ENCODE measurements at places on chromosomes 7 and 10.

DNA sequence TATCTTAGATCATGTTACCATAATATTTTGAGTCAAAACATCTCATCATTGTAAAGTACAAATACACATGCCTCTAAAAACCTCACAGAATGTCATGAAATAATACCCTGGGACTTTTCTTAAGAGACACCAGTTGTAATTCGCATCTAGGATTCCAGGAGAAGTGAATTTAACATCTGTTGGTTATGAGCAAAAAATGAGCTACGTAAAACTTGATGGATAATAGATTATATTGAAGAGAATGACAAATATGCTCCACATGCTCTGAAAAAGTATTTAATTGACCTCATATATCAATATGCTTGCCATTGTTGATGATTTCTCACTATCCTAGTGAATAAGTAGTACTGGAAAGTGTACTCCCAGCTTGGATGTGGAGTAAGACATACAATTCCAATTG lies 227.0 kb downstream of the BBS9 start:
- H3K27me3 ChIP-seq: no peaks in the 10 kb centered on the region
- H3K27ac ChIP-seq: no peak overlapping the region
- H3K4me1 ChIP-seq: no peaks in the 10 kb centered on the region
- no peak overlapping the region for H3K4me3 ChIP-seq

DNA sequence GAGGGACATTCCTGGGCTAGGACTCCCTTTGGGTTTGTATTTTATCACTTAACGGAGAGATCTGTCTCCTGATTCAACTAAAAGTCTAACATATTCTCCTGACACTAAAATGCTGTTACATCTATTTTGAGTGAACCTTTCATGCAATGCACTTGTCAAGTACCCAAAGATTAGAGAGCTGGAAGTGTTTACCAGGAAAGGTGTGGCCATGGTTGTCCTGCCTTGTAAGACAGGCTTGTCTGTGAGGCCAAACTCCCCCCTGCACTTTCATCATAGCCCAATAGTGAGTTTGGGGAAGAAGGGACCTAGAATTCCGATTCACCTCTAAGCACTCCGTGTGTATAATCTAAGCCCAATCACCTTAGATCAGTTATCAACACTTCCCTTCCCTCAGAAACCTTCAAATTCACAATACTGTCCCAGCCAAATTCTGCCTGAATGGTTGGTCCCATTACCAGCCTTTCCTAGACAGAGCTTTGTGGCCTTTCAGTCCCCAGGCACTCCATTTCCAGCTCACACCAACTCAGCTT lies 162.6 kb upstream of the NAMPT start:
- no peaks in the 10 kb centered on the region for H3K4me1 ChIP-seq
- no peak overlapping the region for H3K27ac ChIP-seq
- H3K36me3 ChIP-seq: no peaks in the 10 kb centered on the region
- H3K27me3 ChIP-seq: peaks cover 15% of the 10 kb centered on the region

- no peak overlapping the region for H3K4me3 ChIP-seq
- no peaks in the 10 kb centered on the region for H3K36me3 ChIP-seq
- no peaks in the 10 kb centered on the region for H3K4me1 ChIP-seq
Measured at GRCh38 chr7:31091924-31092434, 39.9 kb downstream of the ADCYAP1R1 start.

DNA sequence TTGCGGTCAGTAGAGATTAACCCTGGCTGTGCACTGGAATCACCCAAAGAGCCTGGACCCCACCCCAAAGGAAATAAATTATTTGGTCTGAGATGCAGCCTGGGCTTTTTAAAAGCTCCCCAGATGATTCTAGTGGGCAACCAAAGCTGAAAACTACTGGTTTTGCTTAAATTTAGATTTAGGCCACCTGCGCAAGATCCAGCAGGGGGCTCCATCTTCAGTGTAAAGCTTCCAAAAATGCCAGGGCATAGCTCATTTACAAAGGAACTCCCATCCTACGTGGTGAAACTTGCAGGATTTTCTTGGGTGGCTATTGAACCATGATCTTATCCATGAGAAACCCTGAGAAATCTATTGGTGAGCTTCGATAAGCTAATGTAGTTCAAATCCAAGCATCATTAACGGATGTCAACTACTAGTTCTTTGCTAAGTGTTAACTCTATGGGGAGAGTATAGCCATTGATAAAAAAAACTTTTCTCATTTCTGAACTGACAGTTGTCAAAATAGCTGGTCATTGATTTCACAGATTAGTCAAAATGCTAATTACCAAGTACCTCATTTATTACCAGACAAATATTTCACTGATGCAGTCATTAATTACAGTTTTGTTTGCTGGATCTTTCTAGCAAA lies 315.3 kb downstream of the LHFPL3 start:
- H3K36me3 ChIP-seq: no peaks in the 10 kb centered on the region
- no peak overlapping the region for H3K27ac ChIP-seq
- H3K27me3 ChIP-seq: peaks cover 57% of the 10 kb centered on the region
- no peaks in the 10 kb centered on the region for H3K4me1 ChIP-seq

- DNase-seq: no peak
- no peaks in the 10 kb centered on the region for H3K4me1 ChIP-seq
- no peaks in the 10 kb centered on the region for H3K27me3 ChIP-seq
- no peak overlapping the region for H3K4me3 ChIP-seq
- H3K36me3 ChIP-seq: no peaks in the 10 kb centered on the region
- no peak overlapping the region for H3K27ac ChIP-seq
Measured at GRCh38 chr7:15674586-15674985, 11.9 kb downstream of the MEOX2 start.

GRCh38 chr10:104032144-104032775 lies 53.4 kb downstream of the COL17A1 start:
- peaks cover 4% of the 10 kb centered on the region for H3K36me3 ChIP-seq
- H3K4me3 ChIP-seq: no peak overlapping the region
- no peak for DNase-seq
- no peaks in the 10 kb centered on the region for H3K27me3 ChIP-seq
- H3K27ac ChIP-seq: no peak overlapping the region

- no peak for DNase-seq
- H3K36me3 ChIP-seq: peaks cover 14% of the 10 kb centered on the region
- H3K27me3 ChIP-seq: no peaks in the 10 kb centered on the region
- H3K4me1 ChIP-seq: peaks cover 7% of the 10 kb centered on the region
- no peak overlapping the region for H3K4me3 ChIP-seq
Measured at GRCh38 chr7:152185558-152185957, 160.1 kb downstream of the GALNT11 start.

GRCh38 chr7:50556247-50556991 lies 8.8 kb downstream of the DDC start:
- peaks cover 67% of the 10 kb centered on the region for H3K27me3 ChIP-seq
- no peak for DNase-seq
- H3K4me3 ChIP-seq: no peak overlapping the region
- H3K27ac ChIP-seq: no peak overlapping the region
- no peaks in the 10 kb centered on the region for H3K36me3 ChIP-seq
- H3K4me1 ChIP-seq: no peaks in the 10 kb centered on the region

DNA sequence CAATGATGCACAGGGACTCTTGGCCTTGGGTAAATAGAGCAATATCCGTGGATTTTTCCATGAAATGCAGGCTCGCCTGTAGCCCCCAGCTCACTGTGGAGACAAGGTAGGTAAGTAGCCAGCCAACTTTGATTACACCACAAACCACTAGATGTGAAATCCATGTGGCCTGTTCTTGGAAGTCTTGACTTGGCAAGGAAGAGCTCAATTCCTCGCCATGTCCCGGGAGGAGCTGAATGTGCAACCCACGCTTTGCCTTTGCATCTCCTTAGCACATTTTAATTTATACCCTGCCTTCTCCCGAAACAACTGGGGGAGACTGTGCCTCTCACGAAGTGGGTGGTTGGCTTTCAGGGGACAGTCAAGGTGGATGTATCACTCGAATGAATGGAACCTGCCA lies 347.7 kb upstream of the MKI67 start:
- no peak overlapping the region for H3K27ac ChIP-seq
- H3K27me3 ChIP-seq: no peaks in the 10 kb centered on the region
- no peak overlapping the region for H3K4me3 ChIP-seq

- no peak overlapping the region for H3K27ac ChIP-seq
- H3K27me3 ChIP-seq: peaks cover 59% of the 10 kb centered on the region
- H3K4me3 ChIP-seq: no peak overlapping the region
- H3K4me1 ChIP-seq: no peaks in the 10 kb centered on the region
- H3K36me3 ChIP-seq: peaks cover 2% of the 10 kb centered on the region
- no peak for DNase-seq
Measured at GRCh38 chr7:134623193-134623592, 23.5 kb upstream of the BPGM start.

DNA sequence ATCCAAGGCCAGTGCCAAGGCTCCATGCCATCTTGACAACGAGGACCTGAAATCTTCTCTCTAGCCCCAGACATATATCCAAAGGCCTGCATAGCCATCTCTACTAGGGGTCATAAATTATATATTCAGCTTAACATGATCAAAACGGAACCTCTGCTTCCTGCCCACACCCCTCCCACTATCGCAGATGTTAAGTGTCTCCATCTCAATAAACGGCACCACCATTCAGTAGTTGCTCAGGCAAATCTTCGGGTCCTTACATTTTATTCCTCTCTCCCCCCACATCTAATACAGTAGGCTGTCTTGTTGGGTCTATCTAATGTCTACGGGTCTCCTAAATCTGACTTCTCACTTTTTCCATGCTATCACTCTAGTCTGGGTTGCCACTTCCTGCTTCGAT lies 201.1 kb upstream of the PLXNA4 start:
- H3K27ac ChIP-seq: no peak overlapping the region
- peaks cover 7% of the 10 kb centered on the region for H3K4me1 ChIP-seq
- H3K36me3 ChIP-seq: peaks cover 11% of the 10 kb centered on the region
- no peaks in the 10 kb centered on the region for H3K27me3 ChIP-seq
- no peak for DNase-seq

DNA sequence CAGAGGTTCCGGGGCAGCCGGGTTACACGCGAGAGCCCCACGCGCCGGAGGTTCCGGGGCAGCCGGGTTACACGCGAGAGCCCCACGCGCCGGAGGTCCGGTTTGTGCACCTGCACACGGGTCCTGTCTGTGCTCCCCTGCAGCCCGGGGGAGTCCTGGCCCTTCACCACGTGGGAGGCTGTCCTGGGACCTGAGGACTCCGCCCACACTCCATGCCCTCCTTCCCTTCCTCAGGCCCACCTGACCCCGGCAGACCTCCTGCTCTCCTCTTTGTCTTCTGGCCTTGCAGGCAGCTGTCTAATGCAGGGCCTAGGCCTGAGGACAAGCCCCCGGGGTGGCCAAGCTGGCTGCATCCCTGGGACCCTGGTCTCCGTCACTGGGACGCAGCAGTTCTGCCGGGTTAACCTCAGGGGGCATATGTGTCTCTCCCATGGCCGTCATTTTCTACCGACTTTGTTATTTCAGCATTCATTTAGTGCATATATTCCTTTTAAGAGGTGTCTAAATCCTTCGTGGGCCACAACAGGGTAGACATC lies 374.6 kb downstream of the DNAJB6 start:
- peaks cover 4% of the 10 kb centered on the region for H3K36me3 ChIP-seq
- H3K4me1 ChIP-seq: peaks cover 2% of the 10 kb centered on the region
- no peak overlapping the region for H3K27ac ChIP-seq
- no peak overlapping the region for H3K4me3 ChIP-seq

DNA sequence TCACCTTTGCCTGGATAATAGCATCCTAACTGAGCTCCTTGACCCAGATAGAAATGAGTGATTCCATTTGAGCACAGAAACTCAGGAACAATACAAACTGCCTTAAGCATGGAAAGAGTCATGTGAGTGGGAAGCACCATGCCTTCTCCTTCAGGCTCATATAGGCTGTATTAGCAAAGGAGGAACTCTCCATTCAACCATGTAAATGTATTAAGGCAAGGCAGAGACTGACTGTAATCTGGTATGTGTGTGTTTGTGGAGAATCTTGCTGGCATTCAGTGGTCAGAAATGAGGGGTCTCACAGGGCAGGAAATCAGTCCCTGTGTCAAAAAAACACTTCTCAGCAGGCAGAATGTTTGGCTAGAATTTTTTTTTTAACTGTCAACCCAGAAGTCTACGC lies 40.2 kb downstream of the COA1 start:
- H3K4me1 ChIP-seq: peaks cover 35% of the 10 kb centered on the region
- no peaks in the 10 kb centered on the region for H3K27me3 ChIP-seq
- H3K4me3 ChIP-seq: no peak overlapping the region
- no peak overlapping the region for H3K27ac ChIP-seq
- peaks cover 2% of the 10 kb centered on the region for H3K36me3 ChIP-seq

GRCh38 chr7:129252128-129252527 lies 27.3 kb downstream of the AHCYL2 start:
- H3K27ac ChIP-seq: no peak overlapping the region
- H3K4me3 ChIP-seq: no peak overlapping the region
- no peaks in the 10 kb centered on the region for H3K27me3 ChIP-seq
- H3K4me1 ChIP-seq: peaks cover 18% of the 10 kb centered on the region
- peaks cover 2% of the 10 kb centered on the region for H3K36me3 ChIP-seq
- no peak for DNase-seq

GRCh38 chr7:120941064-120941463 lies 9.5 kb upstream of the ING3 start:
- no peaks in the 10 kb centered on the region for H3K4me1 ChIP-seq
- DNase-seq: no peak
- peaks cover 8% of the 10 kb centered on the region for H3K27me3 ChIP-seq
- H3K4me3 ChIP-seq: no peak overlapping the region
- H3K36me3 ChIP-seq: no peaks in the 10 kb centered on the region

DNA sequence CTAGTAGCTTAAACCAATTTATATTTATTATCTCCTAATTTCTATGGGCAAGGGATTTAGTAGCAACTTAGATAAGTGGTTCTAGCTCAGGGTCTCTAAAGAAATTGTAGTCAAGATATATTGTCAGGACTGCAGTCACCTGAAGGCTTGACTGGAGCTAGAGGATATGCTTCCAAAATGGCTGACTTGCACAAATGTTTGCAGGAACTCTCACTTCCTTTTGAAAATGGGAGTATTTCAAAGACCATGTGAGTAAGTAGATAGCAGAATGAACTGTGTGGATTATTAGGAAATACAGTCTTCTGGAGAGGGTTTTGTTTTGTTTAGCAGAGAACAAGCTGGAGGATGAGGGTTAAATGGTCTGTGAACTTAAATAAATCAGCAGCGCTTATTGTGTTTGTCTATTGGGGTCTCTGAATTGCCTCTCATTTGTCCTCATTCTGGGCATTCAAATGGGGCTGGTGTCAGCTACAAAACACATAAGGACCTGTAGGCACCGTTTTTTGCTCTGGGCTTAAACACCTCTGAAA lies 524.6 kb downstream of the LRMDA start:
- no peak for DNase-seq
- no peak overlapping the region for H3K27ac ChIP-seq
- no peaks in the 10 kb centered on the region for H3K4me1 ChIP-seq
- no peaks in the 10 kb centered on the region for H3K36me3 ChIP-seq
- H3K27me3 ChIP-seq: peaks cover 5% of the 10 kb centered on the region

- H3K4me3 ChIP-seq: no peak overlapping the region
- no peak overlapping the region for H3K27ac ChIP-seq
- DNase-seq: no peak
- no peaks in the 10 kb centered on the region for H3K36me3 ChIP-seq
- H3K27me3 ChIP-seq: peaks cover 45% of the 10 kb centered on the region
Measured at GRCh38 chr7:135726276-135726788, 1.7 kb downstream of the SLC13A4 start.

DNA sequence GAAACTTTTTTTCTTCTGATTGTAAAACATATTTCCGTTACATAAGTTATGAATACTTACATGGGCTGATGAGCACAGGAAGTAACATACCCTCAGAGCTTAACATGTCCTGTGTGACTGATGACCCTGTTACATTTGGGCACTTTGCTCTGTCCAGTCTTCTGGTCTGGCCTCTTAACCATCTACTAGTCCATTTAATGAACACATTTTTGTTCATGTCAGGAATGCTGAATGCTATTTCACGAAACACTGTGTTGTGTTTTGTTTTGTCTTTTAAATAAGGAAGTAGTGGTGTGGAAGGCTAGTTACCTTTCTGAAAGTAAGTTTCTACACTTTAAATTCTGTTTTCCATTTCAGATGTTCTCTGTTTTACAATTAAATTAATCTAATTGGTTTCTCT lies 77.7 kb downstream of the RBM33 start:
- no peak for DNase-seq
- no peaks in the 10 kb centered on the region for H3K27me3 ChIP-seq
- H3K4me1 ChIP-seq: peaks cover 19% of the 10 kb centered on the region
- H3K27ac ChIP-seq: peak overlapping the region; percentile 41
- peaks cover 3% of the 10 kb centered on the region for H3K36me3 ChIP-seq

Measured in T-helper 17 cell (primary cell).